ENCODE measurements at places on chromosomes 2 and 18.

DNA sequence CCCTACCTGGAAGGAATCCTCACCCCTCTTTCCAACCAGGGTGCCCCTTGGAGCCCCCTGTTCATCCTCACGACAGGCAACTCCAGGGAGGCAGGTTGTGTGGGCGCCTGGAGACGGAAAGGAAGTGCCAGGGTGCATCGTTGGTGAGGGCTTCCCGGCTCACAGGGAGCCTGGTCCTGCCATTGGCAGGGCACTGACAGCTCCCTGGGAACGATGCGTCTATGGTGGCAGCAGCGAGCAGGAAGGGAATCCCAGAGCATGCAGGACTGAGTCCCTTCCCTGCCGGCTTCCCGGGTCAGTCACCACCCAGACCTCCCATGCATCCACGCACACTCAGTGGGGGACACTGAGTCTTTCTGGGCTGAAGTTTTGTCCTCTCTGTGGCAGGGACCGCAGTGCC is 117.6 kb downstream of the INHBB start:
- DNase-seq = no peak

DNA sequence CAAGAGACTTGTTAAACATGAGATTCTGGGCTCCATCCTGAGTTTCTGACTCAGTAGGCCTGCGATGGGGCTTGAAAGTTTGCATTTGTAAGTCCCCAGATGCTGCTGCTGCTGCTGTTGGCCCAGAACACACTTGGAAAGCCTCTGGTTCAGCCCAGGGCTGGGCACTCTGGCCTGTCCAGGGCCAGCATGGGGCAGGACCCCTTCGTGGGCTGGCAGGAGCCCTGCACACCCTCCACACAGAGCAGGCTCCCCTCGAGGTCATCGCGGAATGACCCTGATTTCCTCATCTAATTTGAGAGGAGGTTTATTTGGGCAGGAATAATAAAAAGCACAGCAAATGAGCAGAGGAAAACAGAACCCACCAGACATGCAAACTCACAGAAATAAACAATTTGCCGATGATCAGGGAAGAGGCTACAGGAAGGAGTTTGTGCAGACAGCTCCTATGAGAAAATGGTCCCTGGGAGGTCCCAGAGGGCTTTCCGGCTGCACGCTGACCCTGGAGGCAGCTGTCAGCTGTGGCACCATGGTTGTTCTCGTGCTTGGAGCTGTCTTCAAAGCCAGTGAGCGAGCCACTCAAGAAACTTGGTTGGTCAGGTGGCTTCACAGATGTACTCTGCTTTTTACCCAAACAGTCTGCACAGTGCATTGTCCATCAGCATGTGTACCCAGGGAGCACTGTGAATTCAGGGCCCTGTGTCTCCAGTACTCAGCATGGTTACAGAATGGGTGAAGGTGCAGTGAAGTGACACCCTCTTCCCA is 119.3 kb downstream of the GLI2 start:
- no peak for DNase-seq

DNA sequence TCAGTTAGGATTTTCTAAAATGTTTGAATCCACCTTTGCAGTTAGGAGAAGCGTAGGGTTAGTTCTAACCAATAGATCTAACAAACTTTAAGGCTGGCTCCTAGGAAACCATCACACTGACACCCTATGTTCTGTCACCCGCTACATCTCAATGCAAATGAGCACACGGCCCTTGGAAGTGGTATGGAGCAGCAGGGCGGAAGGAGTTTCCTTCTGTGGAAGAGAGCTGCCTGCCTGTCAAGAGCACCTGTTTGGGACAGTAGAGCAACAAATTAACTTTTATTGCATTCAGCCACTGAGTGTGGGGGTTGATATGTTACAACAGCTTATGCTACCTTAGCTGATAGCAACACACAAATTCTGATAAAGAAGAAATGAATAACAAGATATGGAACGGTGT is 306.9 kb upstream of the RAB6C start:
- no peak for DNase-seq

DNA sequence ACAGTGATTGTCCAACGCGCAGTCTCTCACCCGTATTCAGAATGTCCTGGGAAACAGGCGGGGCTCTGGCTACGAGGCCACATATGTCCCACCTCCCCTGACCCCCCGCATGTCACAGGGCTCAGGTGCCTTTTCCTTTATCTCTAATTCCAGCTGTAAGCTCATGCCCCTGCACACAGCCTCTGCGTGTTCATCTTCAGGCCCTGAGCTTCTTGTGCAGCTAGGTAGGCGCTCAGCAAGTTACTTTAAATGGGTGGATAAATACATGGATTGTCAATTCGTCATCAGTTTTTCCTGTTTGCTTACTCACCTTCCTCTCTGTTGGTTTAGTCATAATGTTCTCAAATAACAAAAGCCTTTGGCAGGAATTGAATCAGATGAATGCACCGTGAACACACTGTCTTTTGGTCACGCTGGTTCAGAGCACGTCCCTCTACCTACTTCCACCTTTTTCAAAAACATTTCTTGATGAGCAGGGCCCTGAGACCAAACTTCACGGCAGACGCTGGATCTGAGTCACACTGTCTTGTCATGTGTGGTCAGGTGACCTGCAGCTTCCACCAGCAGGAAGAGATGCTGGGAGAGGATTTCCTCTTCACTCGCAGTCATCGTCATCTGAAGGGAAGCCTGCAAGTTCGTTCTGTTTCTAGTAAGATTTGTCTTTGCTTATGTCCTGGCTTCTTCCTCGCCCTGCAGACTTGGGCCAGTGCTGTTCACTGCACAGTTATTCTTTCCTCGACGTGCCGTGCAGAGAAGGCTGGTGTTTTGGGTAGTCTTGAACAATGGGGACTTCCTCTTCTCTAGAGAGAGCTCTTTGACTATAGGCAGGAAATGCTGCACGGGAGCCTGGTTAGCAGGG is 138.1 kb downstream of the PTGR3 start:
- peak; percentile 49 for DNase-seq

GRCh38 chr2:32997705-32998104 is 51.0 kb downstream of the LTBP1 start:
- no peak for DNase-seq

DNA sequence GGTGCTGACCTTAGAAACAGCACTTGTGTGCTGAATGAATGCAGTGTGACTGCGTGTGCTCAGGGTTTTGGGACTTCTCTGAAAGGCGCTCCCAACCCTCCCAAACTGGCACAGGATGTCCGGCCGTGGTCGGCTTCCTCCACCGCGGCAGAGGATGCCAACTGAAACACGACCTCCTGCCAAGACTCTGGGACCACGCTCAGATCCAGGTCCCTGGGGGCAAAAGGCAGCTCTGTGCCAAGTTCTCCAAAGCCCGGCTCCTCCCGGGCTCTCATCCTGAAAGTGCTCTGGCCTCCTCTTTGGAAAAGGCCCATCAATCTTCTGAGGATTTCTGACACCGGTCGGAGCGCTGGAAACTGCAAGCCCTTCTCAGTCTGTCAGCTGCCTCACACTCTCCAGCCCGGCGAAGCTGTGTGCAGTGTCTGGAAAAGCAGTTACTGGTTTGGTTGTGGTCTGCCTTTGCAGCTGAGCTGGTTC is 32.3 kb upstream of the ZBTB7C start:
- no peak for DNase-seq

DNA sequence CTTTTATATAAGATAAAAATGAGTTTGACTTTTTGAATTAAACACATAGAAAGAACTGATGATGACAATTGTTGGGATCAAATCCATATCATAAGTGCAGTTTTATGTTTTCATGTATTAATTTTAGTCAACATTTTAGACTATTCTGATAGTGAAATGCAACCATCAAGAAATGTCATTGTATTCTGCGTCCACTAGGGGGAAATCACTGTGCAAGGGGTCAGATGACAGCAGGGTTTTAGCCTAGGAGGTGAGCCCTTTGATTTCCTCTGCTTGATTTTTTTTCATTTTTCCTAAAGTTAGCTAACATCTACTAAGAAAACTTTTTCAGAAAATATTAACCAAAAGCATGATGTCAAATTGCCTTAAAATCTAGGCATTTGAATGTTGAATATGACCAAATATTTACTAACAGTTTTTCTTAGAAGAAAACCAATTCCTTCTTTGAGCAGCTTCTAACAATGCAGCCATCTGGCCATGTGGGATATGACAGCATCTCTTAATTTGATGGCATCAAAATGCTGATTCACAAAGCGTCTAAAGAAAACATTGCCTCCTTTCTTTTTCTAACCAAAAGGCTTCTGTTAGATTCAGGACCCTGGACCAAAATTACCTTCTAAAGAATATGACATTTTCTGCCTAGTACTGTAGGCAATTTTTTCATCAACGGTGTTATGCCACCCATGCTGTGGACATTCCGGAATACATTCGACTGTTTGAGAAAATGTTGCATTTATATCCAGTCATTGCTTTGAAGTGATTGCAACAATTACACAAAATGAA is 141.5 kb downstream of the SPHKAP start:
- no peak for DNase-seq

DNA sequence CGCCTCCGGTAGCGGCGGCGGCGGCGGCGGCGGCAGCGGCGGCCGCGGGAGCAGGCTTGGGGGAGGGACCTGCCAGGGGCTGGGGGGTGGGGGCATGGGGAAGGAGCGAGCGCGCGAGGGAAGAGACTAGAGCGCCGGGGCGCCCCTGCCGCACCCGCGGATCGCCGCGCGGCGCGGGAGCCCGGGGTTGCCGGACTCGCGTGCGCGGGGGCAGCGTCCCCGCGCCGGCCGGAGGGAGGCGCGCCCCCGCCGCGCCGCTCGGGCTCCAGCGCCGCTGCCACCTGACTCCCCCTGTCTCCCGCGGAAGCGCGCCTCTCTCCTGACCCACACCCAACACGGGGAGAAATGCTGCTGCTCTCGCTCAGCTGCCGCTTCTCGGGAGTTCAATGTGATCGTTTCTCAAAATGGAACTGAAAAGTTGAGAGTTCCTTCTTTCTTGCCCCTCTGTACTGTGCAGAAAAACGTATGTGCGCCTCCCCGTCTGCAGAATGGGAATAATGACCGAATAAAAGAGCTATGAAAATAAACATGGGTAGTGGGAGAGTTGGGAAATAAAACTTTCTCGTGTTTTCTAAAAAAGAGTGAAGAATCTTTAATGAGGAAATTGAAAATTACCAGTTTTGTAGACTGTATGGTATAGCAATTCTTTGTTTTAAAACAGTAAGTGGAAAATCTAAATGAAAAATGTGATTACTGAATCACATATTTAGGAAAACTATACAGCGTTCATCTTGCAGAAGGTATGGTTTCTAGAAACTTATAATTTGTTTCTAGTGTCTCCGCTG is 455 bp upstream of the TLK1 start:
- peak; percentile 29 for DNase-seq

GRCh38 chr18:40685219-40685618 is 1269.8 kb upstream of the PIK3C3 start:
- DNase-seq = no peak

DNA sequence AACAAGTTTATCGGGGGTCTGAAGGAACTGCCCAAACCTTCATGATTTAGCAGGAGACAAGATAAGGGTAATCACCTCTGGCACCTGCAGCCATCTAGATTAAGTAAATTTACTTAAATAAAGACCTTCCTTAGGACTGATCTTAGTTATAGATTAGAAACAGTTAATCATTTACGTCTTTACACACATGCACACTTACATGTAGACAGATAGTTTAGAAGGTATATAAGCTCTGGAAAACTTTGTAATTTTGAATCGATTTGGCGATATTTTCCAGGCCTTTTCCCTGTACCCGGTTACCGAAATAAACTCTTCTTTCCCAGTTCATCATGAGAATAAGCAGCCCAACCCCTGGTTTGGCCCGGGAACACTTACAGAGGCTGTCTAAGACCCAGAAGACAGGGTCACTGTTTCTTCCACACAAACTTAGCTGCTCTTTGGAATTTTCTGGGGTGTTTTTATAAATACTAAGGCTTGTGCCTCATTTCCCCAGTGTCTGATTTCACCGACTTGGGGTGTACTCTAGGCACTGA is 560 bp upstream of the SKA1 start:
- DNase-seq = no peak

- DNase-seq = no peak
Observed at GRCh38 chr2:97770445-97770844, 57.1 kb downstream of the ZAP70 start.

GRCh38 chr2:105242286-105242993 is 897 bp downstream of the GPR45 start:
- no peak for DNase-seq

- no peak for DNase-seq
Observed at GRCh38 chr2:170467568-170468422, 247.3 kb upstream of the SP5 start.

DNA sequence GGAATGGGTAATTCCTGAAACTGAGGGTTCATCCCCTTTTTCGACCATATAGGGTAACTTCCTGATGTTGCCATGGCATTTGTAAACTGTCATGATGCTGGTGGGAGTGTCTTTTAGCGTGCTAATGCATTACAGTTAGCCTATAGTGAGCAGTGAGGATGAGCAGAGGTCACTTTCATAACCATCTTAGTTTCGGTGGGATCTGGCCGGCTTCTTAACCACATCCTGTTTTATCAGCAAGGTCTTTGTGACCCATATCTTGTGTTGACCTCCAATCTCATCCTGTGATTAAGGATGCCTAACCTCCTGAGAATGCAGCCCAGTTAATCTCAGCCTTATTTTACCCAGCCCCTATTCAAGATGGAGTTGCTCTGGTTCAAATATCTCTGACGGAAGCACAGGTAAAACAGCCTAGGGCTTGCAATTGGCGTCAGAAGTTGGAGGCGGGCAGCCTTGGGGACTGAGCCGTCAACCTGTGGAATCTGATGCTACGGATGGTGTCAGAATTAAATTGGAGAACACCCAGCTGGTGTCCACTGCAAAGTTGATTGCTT is 19.5 kb downstream of the RALBP1 start:
- DNase-seq = no peak

- no peak for DNase-seq
Observed at GRCh38 chr2:188727846-188728245, 246.3 kb upstream of the COL3A1 start.

DNA sequence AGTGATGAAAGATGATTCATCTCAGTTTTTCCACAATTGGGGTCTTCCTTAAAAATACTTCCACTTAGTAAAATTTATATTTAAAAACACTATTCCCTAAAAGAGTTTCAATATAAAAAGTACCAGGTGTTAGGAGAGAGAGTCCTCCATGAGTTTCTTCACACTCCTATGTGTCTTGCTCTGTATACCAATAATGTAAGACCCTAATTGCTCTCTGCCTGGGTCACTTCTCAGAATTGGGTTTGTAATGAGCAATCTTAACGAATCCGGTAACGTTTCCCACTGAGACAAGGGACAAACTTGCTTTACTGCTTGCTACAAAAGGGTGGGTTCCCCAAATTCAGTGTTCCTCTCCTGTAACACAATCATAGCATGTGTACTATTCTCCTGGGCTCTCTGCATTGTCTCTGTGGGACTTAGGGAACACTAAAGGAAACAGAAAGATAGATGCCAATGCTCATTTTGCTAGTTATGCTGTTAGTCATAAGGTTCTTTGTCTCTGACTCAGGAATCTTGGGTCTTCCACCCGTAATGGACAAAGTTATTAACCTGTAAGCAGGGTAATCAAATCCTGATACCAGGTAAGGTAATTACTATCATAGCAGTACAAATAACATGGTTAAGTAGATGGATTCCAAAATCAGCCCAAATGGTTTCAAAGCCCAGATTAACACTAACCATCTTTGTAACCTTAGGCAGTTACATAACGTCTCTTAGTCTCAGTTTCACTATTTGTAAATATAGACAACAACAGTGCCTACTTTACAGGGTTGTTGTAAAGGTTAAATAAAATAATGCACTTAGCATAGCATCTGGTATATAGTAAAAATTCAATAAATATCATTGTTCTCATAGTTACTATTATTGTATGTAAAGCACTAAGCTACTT is 46.3 kb downstream of the ITSN2 start:
- no peak for DNase-seq

- DNase-seq = no peak
Observed at GRCh38 chr2:72570413-72570812, 255.4 kb downstream of the EXOC6B start.

Measured in AG04450 (cell line).